DMS153 (cell line): ENCODE measurements at places on chromosomes 2 and 18.

DNA sequence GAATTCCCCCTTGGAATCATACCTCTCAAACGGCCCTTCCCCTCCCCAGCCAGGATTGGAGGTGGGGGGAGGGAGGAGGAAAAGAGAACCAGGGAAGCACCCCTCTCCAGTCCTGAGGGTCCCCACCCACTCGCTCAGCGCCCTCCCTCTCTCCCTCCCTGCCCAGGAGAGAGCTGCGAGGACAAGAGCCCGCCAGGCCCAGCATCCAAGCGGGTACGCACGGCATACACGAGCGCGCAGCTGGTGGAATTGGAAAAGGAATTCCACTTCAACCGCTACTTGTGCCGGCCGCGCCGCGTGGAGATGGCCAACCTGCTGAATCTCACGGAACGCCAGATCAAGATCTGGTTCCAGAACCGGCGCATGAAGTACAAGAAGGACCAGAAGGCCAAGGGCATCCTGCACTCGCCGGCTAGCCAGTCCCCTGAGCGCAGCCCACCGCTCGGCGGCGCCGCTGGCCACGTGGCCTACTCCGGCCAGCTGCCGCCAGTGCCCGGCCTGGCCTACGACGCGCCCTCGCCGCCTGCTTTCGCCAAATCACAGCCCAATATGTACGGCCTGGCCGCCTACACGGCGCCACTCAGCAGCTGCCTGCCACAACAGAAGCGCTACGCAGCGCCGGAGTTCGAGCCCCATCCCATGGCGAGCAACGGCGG lies 14.4 kb downstream of the HOXD3 start:
- no peak for DNase-seq

GRCh38 chr2:107063228-107063627 lies 177.3 kb upstream of the ST6GAL2 start:
- no peak for DNase-seq

- DNase-seq = no peak
Measured at GRCh38 chr2:28286678-28287077, 106.0 kb upstream of the FOSL2 start.

- DNase-seq = no peak
Measured at GRCh38 chr18:63410792-63411191, 11.5 kb downstream of the VPS4B start.
